HS-5 (cell line): ENCODE measurements at places on chromosomes 1 and 21.
A peak's percentile ranks its signal among the peaks of the same experiment; 100 is the strongest.

DNA sequence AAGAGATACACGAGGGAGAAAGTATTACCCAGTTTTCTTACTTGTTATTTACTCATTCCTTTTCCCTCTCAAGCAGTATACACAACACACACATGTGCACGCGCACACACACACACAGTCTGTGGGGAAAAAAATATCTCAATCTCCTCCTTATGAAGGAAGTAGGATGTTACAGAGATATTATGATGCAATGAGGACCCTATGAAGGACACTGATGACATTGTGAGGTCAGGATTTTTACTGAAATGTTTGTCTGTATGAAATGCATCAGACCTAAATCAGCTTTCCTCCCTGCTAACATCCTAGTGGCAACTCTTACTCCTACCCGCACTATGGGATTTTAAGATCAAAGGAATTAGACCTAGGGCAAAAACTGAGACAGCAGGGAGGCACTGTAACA is at the start of gene WDR64:
WDR64 (plus strand) TSS at position 270 of the 400 bp plus-strand sequence. CDS start 204 bp downstream, outside the sequence.
- DNase-seq = no peak

DNA sequence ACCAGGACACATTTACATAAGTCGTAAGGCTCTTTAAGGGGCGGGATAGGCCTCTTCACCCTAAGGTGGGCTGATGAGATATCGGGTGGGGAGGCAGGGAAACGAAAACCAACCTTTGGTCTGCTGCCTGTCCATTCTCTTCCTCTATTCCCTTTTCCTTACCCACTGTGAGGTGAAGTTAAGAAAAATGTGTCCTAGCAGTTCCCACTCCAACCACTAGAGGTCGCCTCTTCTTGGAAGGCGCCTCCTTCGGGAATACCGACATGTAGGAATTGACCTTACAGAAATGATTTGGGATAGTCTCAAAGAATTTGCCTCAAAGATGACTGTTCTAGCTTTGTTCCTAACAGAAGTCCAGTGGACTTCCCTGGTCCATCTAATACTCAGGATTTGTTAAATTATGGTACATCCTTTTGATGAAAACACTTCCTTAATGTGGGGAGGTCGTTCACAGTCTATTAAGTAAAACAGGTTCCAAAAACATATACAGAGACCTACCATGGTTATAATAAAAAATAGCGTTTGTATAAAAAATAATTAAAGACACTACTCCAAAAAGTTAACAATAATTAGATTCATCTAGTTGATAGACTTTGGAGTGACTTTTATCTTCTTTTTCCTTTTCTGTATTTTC is 14.1 kb downstream of the AZIN2 start:
- DNase-seq = no peak

GRCh38 chr1:202628646-202629215 is 81.5 kb downstream of the SYT2 start:
- DNase-seq = no peak

DNA sequence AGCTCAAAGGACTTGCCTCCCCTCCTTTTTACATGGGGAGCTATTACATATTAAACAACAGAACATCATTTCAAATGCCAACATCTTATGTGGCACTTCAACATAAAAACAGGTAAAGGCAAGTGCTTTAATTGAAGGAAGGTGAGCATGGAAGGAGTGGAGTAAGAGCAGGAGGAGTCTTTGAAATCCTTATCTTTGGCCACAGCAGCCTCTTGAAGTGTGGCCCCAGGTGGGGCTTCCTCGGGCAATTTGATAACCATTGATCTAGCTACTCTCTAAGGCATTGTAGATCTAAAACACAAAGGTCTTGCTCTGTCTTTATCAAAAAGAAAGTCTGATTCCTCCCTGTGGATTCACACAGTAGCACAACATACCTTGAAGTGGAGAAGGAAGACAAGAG is 70.9 kb upstream of the PPP2R5A start:
- DNase-seq = no peak

GRCh38 chr1:236101233-236102200 is 36.6 kb upstream of the NID1 start:
- no peak for DNase-seq

DNA sequence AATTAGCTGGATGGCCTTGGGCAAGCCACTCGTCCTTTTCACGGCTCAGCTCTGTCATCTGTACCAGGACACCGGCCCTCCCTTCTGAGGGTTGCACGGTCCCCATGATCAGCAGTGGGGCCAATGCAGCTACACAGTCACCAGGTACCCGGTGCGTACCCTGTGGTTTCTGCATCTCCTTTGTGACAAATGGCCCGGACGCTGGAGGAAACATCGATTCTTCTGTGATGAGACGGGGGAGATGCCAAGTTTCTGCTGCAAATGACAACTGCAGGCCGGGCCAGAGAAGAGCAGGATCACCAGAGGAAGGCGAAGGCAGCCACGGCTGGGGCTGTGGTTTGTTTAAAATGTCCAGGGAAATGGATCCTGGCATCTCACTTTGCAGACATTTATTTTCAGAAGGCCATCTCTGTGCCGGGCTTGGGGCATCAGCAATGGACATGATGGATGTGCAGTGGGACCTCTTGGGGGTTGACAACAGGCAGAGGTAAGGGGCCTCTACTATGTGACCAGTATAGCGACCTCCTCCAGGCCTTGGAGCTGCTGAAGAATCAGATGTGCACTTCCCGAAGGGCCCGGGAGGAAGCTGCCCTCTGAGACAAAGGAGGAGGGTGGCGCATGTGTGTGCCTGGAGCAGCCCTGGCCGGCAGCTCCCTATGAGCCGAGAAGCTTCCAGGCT is 221.9 kb upstream of the C1orf174 start:
- DNase-seq = no peak

- DNase-seq = no peak
Observed at GRCh38 chr1:152983234-152983633, 647 bp upstream of the SPRR1A start.

GRCh38 chr1:21550097-21550496 is 40.9 kb downstream of the ALPL start:
- peak; percentile 22 for DNase-seq

GRCh38 chr1:166875302-166875733 is 746 bp downstream of the TADA1 start:
- DNase-seq = peak; percentile 1

DNA sequence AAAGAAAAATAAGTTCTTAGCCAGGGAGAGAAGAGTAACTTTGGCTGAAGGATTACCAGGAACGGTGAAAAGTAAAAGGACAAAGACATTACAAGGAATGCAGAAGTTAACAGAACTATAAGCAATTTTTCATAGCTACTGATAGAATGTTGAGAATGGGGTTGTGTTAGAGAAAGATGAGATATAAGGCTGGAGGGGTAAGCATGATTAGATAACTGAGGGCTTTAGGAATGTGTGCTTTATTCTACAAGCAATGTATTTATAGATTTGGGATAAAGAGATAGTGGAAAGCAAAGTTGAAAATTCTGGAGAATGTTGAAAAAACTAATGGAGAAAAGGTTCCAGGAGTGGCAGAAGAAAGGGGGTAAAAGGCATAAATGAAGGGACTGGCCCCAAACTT is 65.4 kb upstream of the PTCH2 start:
- DNase-seq = no peak

GRCh38 chr1:200143347-200143746 is 115.8 kb downstream of the NR5A2 start:
- DNase-seq = no peak

- no peak for DNase-seq
Observed at GRCh38 chr1:162089748-162090147, 20.3 kb downstream of the NOS1AP start.

DNA sequence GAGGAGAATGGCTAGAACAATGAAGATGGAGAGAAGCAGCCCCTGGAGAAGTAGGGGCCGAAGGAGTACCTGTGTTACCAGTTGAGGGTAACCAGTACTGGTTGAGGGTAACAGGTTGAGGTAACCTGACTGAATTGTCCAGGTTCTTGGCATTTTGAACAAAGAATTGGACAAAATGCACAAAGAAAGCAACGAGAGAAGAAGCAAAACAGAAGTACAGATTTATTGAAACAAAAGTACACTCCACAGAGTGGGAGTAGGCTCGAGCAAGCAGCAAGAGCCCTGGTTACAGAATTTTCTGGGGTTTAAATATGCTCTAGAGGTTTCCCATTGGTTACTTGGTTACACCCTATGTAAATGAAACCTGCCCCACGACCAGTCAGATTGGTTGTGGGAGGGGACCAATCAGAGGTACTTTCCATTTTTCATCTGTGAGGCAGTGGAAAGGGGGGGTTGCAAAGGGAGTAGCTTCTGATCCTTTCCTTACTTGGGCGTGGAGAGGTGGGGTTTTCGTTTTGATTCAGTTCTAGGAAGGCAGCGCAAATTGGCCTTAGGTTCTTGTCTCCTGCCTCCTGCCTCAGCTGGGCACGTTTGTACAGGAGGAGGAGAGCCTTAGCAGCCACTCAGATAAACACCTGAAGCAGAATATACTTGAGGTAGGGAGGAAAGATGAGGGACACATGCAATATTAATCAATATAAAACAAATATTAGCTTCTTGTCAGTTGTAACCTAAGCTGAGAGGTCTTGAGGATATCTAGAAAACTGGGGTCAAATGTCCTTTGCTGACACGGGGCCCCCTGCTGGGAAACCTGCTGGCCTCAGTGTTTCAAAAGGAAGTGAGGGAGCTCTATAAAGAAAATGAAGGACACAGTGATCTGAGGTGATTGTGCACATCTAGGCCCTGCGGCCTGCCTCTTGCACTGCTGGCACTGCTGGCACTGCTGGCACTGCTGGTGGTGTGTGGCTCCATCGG is 14.3 kb upstream of the LSM10 start:
- no peak for DNase-seq

DNA sequence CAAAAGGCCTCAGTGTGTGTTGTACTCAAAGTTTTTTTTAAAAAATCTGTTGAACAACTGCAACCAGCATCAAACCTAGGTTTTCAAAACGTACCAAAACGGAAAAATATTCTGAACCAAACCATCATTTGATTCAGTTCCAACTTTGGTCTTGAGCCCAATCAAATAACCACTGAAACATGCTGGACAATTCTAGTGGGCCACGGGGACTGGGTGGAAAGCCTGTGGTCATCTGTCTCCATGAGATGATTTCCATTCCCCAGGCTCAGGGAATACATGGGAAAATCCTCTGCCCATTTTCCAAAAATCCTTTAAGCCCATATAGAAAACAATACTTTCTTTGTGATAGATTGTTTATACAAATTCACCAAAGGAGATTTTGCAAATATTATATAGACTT is 22.5 kb downstream of the ITPKB start:
- no peak for DNase-seq

DNA sequence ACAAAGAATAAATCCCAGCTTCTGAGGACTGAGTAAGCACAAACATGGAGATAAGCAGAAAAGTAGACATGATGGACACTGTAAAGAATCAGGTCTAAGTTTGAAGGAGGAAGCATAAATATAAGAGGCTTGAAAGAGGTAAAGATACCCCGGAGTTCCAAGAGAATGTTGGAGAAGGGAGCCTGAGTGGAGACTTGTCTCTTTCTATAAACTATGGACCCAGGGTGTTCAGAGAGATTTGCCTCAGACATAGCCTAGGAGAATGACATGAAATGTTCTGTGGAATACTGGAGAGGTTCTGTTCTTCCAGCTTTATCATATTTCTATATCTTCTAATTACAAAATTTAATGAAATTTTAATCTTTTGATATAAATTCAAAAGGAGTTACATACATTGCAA is 554.3 kb upstream of the B3GALT2 start:
- DNase-seq = no peak
